ENCODE measurements at places on chromosomes 2 and 18.

- H3K4me1 ChIP-seq: peaks cover 100% of the 10 kb centered on the region
- H3K4me3 ChIP-seq: peak overlapping the region; percentile 86
- peaks cover 16% of the 10 kb centered on the region for H3K36me3 ChIP-seq
- H3K27me3 ChIP-seq: no peaks in the 10 kb centered on the region
These were observed 13.7 kb downstream of the ANKRD44 start for GRCh38 chr2:197296835-197297234.

DNA sequence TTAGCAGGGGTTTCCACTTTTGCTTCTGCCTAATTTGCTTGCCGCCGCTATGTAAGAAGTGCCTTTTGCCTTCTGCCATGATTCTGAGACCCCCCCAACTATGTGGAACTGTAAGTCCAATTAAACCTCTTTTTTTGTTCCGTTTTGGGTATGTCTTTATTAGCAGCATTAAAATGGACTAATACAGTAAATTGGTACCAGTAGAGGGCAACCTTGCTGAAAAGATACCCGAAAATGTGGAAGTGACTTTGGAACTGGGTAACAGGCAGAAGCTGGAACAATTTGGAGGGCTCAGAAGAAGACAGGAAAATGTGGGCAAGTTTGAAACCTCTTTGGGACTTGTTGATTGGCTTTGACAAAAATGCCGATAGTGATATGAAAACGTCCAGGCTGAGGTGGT, 216.1 kb upstream of the FSIP2 start:
- H3K27me3 ChIP-seq: no peaks in the 10 kb centered on the region
- no peaks in the 10 kb centered on the region for H3K4me1 ChIP-seq
- DNase-seq: no peak
- no peak overlapping the region for H3K27ac ChIP-seq
- peaks cover 2% of the 10 kb centered on the region for H3K36me3 ChIP-seq

DNA sequence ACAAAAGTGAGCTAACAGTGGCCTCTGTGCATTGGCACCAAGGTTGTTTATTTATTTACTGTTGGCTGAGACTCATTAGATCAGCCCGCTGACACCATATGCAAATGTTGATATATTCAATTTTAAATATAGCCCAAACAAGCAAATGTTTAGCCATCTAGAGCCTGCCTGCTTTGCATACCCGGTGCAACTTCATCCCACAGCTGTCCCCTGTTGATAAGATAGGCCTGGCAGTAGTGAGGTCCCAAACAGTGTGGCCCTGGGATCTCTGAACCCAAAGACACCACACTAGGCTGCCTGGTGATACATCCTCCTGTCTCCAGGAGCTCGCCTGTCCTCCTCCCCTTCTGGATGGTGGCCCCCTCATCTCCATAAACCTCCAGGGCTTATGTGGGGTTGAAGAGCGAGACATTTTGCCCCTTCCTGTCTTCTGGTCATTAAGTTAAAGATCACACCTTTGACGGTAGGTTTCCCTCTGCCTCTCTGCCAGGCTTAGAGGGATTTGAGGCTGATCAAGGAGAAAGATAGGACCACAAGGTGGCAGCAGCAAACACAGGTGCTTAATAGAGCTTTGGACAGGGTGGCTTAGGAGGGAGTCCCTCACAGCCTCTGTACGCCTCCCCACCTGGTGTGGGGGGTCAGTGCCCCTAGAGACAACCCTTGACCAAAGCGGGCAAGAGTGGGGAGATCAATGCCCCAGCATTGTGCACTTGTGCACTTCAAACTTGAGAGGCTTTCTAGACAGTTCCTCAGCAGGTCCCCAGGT, 23.7 kb upstream of the MYO5B start:
- no peak overlapping the region for H3K27ac ChIP-seq
- no peak overlapping the region for H3K4me3 ChIP-seq
- peaks cover 30% of the 10 kb centered on the region for H3K27me3 ChIP-seq
- DNase-seq: peak; percentile 42

DNA sequence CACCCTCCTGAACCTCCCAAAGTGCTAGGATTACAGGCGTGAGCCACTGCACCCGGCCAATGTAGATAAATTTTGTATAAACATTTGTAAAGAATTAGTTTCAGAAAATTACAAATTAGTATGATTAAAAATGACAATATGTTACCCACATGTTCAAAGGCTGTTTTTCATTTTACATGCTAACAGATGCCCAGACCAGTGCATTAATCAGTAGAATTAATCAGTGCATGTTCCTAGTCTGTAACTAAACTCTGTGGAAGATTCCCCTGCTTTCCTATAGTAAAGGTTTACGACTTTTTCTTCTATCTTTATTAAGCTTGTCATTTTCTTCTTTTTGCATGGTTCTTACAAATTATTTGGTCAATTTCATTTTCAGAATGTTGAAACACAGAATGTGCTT, 65.8 kb downstream of the UGGT1 start:
- H3K36me3 ChIP-seq: peaks cover 15% of the 10 kb centered on the region
- H3K4me1 ChIP-seq: no peaks in the 10 kb centered on the region
- H3K27me3 ChIP-seq: no peaks in the 10 kb centered on the region

DNA sequence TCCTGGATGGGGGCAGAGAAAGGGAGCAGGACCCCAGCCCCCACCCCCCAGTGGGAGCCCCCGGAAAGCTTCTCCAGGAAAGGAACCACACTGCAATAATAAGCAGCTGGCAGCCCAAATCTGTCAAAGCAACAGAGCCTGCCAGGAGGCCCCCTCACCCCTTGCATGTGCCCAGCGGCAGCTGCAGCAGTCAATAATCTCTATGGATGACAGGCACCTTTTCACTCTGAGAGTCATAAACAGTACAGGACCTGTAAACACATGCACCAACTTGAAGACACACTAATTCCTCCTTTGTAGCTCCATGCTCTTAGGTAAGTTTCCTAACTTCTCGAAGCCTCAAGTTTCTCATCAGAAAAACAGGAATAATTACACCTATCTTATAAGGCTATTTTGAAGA, 26.2 kb upstream of the KDM3A start:
- H3K27me3 ChIP-seq: peaks cover 22% of the 10 kb centered on the region
- H3K4me1 ChIP-seq: peaks cover 8% of the 10 kb centered on the region
- no peak overlapping the region for H3K4me3 ChIP-seq

DNA sequence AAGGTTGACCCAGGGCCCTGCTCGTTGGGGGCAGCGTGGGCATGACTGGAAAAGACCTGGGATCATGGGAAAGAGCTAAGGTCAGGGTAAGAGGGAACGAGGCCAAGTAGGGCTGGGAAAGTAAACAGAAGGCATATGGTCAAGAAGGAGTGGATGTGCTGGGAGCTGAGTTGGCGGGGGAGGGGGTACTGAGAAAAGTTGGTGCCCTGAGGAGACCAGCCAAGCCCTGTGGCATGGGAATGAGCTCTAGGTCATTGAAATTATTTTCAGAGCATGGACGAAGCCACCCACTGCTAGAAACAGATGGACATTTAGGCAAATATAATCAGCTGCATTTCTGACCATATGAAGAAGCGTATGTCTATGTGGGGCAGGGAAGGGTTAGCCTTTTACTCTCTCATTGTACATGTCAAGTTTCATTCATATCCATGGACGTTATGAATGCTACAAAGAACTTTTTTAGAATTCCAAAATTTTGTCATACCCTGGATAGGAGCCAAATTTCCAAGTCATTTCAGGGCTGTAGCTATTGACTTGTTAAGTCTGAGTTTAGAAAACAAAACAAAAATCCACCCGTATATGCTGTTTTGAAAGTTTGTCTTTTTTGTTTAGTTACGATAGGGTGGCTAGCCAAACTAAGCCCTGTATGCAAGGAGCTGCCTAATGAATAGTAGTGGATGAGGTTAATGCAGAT, 19.1 kb downstream of the MAPRE2 start:
- H3K27ac ChIP-seq: no peak overlapping the region
- peaks cover 1% of the 10 kb centered on the region for H3K36me3 ChIP-seq
- H3K4me3 ChIP-seq: no peak overlapping the region
- H3K27me3 ChIP-seq: no peaks in the 10 kb centered on the region

GRCh38 chr18:24778810-24779418, 318.5 kb downstream of the HRH4 start:
- H3K36me3 ChIP-seq: no peaks in the 10 kb centered on the region
- H3K27ac ChIP-seq: no peak overlapping the region
- no peak overlapping the region for H3K4me3 ChIP-seq
- DNase-seq: no peak
